Activated naive CD4-positive, alpha-beta T cell treated with Interleukin-2 at 50 U/mL for 16 hours (primary cell): ENCODE measurements at places on chromosomes 6 and 20.
A peak's percentile ranks its signal among the peaks of the same experiment; 100 is the strongest.

DNA sequence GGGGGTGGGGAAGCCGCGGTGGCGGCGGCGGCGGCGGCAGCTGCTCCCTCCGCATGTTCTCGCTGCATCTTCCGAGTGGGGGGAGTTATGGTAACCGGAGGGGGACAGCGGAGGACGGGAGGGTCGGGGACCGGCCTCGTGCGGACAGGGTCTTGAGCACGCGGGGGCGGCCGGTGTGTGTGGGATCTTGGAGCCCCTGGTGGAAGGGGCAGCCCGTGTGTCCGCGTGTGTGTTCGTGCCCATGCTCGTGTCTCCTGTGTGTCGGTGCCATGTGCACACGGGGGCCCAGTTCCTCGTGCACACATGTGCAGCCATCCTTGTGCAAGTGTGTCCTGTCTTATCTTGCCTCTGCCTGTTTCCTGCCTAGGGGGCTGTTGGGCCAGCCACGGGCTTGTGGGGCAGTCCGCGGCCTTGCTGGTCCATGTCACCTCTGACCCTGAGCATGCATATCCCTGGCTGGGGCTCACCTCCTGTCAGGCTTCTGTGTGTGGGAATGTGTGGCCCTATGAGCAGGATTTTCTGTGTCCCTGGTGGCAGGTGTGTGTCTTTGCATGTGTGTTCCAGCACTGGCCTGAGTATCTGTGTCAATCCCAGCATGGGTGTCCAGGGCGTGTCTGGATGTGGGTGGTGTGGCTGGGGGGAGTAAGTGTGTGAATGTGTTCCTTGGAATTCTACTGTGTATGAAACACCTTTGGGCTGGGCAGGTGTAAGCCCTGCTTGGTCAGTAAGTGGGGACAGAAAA lies 8.5 kb downstream of the SYNGAP1 start:
- DNase-seq = peak; percentile 41

- DNase-seq = no peak
Measured at GRCh38 chr6:16180696-16181438, 52.0 kb downstream of the MYLIP start.

DNA sequence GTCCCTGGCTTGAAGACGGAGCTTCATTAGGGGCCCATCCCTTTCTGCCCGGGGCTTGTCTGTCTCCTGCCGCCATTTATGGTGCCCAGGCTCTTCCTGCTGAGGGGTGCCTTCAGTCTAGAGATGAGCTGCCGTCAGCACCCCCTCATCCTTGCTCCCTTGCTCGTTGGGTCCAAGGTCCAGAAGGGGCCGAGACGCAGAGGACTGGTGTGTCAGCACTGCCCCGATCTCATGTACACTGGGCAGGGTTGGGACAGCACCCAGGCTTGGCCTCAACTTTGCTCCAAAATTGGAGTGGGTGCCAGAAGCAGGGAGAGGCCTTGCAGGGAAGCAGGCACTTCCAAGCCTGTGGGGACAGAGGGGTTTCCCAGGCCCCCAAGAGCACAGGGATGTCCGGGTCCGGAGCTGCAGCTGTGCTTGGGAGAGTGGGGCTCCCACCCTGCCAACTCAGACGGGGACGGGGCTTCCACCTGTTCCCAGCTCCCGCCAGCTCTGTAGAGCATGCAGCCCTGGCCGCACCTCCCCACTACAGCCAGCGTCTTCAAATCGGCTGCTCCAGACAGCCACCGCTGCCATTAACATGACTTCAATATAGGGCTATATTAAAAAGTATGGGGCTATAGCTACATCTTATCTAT lies 488.8 kb downstream of the TENT5A start:
- no peak for DNase-seq

GRCh38 chr6:147805155-147805554 lies 296.7 kb downstream of the SAMD5 start:
- no peak for DNase-seq

- DNase-seq = no peak
Measured at GRCh38 chr20:25318471-25319240, 70.8 kb downstream of the PYGB start.

DNA sequence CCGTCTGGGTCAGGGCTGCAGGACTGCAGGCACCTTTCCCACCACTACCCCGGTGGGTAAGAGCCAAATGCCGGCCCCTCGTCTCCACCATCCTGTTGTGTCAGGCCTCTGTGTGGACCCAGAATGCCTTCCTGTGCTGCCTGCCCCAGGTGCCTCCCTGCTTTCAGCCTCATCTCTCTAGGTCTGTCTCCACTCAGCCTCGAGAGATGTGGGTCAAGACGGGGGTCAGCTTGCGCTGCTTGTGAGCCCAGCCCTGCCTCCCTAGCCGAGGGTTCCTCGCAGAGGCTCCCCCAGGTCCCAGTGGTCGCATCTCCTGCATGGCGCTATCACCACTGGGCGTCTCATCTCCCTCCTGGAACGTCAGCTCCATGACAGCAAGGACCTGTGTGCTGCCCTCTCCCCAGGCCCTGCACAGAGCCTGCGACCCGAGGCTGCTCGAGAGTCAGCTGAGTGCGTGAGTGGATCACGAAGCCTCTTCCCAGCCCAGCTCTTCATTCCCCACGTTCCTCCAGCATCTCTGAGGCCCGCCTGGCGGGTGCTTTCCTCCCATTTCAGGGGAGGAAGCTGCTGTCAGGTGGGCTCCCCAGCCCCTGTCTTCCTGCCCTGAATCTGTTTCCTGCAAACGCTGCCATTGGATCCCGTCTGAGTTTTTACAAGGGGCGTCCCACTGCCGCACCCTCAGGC lies 38.7 kb upstream of the ZBP1 start:
- DNase-seq = no peak

GRCh38 chr6:108806171-108806570 lies 42.1 kb upstream of the ARMC2 start:
- no peak for DNase-seq

DNA sequence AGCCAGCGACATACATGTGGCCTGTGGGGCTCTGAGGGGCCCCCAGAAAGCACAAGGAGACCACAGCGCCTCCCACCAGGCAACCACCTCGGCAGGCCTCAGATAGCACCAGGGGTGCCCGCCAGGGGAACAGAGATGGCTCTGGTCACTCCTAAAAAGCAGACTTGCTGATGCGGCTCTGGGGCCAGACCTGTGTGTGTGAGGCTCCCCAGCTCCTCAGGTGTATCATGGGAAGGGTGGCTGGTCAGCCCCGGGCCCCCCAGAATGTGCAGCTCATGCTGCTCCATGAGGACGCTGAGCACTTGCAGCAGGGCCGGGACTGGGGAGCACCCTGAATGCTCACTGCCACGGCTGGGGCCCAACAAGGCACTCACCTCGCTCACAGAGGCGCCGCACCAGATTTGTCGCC lies 60.2 kb downstream of the PYGB start:
- DNase-seq = no peak

DNA sequence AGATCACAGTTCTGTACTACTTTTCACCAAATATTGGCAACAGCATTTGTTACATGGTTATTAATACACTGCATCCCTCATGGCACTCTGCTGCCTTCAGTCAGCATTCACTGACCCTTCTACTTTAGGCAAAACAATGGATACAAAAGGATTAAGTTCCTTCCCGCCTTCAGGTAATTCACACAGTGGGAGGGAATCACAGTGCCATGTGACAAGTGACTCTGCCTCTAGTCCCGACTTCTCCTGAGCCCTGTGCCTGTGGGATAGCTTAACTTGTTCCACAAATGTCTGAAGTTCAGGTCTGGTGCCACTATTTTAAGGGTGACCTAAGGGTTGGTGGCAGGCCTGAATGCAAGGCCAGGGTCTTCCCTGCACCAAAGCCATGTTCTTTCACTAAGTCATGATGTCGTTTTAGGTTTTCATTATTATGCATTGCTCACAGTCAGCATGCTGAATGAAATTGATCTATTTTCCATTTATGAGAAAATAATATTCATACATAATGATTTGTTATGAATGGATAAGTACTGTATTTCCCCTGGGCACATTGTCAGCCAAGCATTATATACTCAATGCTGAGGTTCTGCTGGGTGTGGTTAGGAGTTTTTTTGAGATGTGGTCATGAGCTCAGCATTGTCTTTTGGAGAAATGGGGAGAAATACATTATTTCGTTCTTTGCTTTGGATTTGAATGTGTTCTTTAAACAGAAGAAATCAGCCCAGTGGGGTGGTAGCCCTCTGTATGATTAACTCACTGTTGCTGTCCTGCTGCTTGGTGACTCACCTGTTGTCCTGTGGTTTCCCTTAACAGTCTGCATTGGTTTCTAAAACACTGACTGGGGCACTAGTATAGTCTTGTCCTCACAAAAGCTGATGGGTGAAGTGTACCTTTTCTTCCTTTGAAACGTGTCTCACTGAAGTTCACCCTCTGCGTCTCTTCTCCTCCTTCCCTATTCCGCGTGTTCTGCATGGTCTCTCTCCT lies 66.4 kb downstream of the AFDN start:
- DNase-seq = no peak

GRCh38 chr20:37404461-37404890 lies 58.5 kb downstream of the SRC start:
- no peak for DNase-seq

DNA sequence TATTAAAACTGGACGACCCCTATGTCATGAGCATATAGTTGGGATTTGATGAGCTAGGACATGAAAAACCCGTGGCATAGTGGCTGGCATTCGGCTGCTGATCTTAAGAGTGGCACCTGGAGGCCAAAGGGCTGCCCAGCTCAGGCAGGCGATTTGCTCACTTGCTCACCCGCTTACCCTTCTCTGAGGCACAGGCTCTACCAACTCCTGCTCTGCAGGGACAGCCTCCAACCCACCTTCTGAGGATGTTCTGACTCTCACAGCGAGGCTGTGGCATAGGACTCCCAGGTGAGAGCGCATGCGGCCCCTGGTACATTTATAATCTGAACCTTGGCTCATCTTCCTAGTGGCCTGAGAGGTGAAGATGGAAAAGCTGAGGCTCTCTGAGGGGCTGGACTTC lies 995 bp downstream of the RSPO4 start:
- DNase-seq = no peak

DNA sequence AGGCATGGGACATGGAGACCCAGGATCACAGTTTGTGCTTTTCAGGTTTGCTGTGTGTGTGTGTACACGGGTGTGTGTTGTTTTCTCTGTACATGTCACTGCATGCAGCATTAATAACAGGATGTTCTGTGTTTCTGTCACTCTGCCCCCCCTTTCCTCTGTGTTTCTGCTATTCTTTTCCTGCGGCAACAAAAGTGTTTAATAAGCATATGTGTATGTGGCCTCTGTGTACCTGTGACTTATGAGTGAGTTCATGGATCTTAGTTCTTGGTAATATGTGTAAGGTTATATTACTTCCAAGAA lies 9.8 kb downstream of the SYNGAP1 start:
- no peak for DNase-seq

GRCh38 chr20:58883241-58883691 lies 30.8 kb downstream of the GNAS start:
- DNase-seq = no peak

- no peak for DNase-seq
Measured at GRCh38 chr6:39189915-39190544, 39.2 kb downstream of the KCNK5 start.
